ACHN (cell line): ENCODE measurements at places on chromosomes 7 and 10.

- no peak for DNase-seq
Observed at GRCh38 chr10:65413001-65413400, 1512.8 kb upstream of the LRRTM3 start.

GRCh38 chr7:98913612-98914011 is 35.3 kb downstream of the TRRAP start:
- no peak for DNase-seq

- DNase-seq = no peak
Observed at GRCh38 chr10:131083915-131084790, 227.4 kb downstream of the TCERG1L start.

- no peak for DNase-seq
Observed at GRCh38 chr7:149871576-149871975, 2.2 kb upstream of the ATP6V0E2 start.

DNA sequence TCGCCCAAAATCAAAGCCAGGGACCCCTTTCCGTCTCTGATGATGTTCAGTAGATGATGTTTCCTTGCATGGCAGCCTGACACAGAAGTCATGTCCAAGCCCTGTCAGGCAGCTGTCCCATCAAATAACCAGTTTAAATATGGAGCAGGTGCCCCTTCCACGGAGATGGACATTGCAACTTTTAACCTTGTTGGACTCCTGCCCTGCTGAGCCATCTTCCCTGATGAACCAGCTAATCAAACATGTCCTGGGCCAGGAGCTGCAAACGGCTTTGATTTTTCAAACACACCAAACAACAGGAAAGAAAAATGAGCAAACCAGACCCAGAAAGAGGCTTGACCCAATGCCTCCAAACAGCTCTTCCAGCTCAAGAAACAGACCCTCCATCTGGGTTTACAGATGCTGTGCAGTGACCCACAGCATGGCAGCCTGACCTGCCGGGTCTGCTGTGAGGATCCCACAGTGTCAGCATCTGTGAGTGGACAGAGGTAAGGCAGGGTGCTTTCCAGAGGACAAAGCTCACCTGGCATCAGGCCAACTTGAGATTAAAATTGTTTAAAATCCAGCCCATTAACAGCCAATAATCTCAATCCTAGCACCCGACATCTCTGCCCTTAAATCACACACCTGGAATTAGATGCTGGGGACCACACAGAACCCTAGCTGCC is 372.6 kb downstream of the GRID1 start:
- DNase-seq = no peak

- no peak for DNase-seq
Observed at GRCh38 chr10:91610444-91610843, 22.4 kb downstream of the PPP1R3C start.

DNA sequence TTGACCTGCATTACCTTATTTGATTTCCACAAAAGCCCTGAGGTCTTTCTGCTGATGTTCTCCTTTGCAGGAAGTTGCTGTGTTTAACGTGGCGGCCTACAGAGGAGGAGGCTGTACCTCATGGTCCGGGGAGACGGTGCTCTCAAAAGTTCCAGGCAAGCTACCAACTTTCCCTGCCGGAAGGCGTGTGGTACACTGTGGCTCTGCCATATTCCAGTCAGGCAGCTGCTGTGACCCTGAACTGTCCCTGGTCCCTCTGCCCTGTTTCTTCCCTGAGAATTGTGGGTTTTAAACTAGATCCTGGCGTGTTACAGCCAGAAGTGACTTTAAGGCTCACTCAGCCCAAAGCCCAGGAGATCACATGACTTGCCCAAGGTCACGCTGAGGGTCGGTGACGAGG is 139.2 kb downstream of the TEX36 start:
- no peak for DNase-seq
